ENCODE measurements at places on chromosomes 3 and 15.

DNA sequence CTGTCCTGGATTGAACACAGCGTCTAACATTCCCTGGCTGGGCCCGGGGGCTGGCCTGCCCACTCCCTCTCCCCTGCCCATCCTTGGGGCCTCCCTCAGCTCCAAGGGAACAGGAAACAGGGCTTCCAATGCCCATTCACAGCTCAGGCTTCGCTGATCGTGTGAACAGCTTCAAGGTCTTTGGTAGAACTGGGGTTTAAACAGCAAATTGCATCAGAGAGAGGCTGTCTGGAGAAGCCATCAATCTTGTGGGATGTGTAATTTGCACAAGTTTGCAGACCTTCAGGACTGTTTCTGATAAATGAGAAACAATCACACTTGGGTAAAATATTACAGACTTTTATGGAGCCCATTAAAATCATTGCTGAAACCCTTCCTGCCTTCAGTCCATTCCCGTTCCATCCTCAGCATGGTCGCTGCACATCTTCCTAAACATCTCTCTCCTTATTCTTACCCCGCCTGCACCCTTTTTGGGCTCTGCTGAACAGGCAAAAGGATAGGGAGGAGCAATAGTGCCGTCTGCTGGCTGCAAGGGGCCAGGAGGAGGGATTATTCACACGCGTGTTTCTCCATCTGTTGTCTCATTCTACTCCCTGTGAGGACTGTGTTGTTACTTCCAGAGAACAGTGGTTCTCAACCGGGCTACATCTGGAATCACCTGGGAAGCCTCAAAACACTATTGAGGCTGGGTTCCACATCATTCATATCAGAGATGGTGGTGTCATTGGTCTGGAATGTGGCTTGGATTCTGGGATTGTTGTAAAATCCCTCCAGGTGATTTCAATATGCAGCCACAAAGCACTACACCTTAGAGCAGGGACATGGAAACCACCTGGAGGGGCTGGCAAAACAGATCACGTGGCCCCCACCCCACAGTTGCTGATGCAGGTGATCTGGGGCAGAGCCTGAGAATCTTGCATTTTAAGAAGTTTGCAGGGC is 116.3 kb downstream of the CLSTN2 start:
- DNase-seq = no peak

DNA sequence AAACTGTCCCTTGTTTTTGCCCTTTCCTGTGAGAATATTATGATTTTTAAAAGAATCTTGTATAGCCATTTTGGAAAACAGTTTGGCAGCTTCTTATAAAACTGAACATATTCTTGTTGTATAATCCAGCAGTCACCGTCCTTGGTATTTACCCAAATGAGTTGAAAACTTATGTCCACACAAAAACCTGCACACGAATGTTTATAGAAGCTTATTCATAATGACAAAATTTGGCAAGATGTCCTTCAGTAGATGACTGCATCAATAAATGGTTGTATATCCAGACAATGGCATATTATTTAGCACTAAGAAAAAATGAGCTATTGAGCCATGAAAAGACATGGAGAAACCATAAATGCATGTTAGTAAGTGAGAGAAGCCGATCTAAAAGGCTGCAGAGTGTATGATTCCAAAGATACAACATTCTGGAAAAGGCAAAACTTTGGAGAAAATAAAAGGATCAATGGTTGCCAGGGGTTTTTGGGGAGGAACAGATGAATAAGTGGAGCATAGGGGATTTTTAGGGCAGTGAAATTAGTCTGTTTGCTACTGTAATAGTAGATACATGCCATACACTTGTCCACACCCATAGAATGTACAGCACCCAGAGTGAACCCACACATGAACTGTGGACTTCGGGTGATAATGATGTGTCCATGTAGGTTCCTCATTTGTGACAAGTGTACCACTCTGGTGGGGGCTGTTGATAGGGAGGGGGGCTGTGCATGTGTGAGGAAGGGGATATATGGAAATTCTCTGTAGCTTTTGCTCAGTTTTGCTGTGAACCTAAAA is 31.7 kb downstream of the LIMD1 start:
- no peak for DNase-seq

DNA sequence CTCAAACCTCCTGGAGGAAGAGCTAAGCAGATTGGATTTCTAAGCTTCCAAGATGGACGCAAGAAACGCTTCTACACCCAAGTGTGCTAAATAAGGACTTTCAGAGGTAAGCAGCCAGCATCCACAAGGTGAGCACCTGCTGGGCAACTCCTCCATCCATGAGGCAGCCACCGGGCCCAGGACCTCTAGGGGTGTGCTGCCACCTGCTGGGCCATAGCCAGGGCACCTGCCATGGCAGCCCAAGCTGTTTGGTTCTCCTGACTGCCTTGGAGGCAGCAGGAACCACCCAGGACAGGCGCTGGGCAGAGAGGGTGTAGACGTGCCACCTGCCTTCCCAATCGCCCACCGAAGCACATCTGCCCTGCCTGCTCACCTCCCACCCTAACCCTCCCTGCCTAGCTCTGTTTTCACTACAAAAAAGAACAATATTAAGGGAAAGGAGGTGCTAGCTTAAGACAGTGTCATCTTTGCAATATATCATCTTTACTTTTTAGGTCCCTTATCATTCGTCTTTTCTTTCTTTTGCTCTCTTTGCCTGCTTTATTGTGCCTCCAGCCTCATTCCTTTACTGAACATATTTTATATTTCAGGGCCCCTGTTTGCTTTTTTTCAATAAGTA is 12.9 kb downstream of the C15orf62 start:
- no peak for DNase-seq

- DNase-seq = peak; percentile 79
Measured at GRCh38 chr3:194487289-194488054, 670 bp upstream of the ATP13A3 start.

GRCh38 chr15:39777496-39777895 is 5.1 kb downstream of the FSIP1 start:
- DNase-seq = no peak
